Fibroblast of skin of right biceps (primary cell): ENCODE measurements at places on chromosomes 4 and X.

- peak; percentile 16 for DNase-seq
Observed at GRCh38 chrX:18676470-18676869, 4.6 kb upstream of the RS1 start.

DNA sequence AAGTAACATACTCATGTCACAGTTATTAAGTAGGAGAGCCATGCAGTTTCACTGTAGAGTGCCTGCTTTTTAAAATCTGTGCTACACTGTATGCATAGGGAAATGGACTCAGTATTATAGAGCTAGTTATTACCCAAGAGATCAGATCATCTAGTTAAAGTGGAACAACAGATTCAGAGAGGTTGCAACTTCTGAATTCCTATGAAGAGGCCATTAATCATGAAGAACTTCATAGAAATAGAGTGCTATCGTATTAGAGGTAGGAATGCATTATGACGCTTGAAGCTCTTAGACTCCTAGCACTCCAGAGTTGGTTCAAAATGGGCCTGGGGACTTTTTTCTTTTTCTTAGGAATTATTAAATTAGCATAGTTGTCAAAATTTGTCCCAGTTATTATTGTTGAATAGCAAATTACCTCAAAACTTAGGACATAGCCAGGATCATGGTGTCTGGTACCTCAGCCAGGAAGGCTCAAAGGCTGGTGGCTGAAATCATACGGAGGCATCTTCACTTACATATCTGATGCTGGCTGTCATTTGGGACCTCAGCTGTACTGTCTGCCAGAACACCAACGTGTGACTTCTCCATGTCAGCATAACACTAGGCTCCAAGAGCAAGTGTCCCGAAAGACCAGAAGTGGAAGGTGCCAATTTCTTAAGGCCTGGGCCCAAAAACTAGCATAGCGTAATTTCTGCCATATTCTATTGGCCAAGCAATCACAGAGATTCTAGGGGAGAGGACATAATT lies 125.7 kb downstream of the STAG2 start:
- no peak for DNase-seq

DNA sequence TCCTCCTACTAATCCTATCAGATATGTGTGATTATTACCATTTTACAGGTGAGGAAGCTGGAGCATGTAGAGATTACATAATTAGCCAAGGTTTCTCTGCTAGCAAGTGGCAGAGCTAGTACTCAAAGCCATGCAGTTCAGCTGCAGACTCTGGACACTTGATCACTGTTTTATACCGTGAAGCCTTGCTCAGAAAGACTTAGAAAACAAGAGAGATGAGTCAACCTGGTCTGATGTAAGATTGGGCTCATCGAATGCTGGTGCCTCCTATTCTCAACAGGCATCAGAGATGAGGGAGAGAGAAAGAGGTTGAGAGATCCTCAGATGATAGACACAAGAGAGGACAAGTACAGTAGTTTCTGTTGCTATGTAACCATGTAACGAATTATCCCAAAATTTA lies 19.0 kb upstream of the PDE5A start:
- DNase-seq, result peak; percentile 30

DNA sequence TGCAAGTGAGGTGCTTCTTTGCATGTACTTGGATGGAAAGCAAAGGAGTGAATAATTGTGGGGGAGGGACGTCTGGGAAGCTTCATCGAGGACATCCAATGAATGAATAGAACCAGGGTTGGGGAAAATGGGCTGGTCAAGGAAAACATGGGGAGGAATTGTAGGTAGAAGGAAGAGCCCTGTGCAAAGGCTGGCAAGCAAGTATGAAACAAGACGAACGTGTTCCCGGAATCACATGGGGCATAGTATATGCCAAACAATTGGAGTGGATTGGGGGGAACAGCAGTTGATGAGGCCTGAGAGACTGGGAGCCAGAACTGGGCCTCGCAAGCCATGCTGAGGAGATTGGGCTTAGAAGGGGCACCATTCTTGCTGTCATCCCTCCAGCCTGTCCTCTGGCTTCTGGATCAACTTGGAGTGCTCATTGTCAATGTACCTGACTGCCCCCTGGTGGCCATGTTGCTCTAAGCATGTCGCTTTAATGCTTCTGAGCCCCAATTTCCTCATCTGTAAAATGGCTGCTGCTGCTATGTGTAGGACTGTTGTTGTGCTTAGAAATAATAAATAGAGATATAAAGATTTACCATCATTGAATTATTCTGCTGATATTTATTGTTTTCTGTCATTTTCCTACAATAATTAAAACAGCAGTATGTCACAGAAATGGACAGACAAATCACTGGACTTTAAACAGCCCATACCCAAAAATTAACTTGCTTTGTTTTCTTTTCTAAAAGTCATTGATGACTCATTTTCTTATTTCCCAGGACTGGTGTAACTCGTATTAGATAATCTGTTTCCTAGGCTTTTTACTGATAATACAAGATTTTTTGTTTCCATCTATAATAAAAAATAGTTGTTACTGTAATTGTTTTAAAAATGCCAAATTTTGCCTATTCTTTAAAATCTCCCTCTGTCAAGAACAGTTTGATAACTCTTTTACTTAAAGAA lies 66.4 kb downstream of the JADE3 start:
- DNase-seq, result peak; percentile 65

DNA sequence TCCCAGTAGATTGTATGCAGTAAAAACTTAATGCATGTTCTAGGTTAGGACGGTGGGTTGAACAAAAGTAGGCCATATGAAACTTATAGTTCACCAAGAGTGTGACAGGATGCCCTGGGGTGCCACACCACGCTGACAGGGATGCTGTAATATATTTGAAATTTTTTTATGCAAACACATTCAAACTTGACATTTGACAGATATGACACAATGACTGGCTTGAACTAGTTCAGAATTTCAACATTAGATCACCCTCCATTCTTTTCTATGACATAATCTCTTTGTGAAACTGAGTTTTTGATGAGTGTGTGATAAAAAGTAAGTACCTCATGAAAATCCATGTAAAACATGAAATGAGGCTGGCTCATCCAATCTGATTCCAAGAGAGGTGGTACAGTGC lies 198.4 kb downstream of the PALLD start:
- peak; percentile 39 for DNase-seq

- DNase-seq, result peak; percentile 72
Observed at GRCh38 chr4:167775375-167775774, 317.0 kb upstream of the ANXA10 start.

- DNase-seq, result peak; percentile 51
Observed at GRCh38 chr4:45621971-45622370, 501.9 kb downstream of the GABRG1 start.

GRCh38 chrX:97401154-97401553 lies 517.4 kb downstream of the RPA4 start:
- no peak for DNase-seq

DNA sequence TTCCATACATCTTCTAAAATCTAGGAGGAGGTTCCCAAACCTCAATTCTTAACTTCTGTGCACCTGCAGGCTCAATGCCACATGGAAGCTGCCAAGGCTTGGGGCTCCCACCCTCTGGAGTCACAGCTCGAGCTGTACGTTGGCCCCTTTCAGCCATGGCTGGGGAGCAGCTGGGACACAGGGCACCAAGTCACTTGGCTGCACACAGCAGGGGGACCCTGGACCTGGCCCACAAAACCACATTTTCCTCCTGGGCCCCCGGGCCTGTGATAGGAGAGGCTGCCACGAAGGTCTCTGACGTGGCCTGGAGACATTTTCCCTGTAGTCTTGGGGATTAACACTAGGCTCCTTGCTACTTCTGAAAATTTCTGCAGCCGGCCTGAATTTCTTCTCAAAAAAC lies 8.2 kb upstream of the TENT5D start:
- no peak for DNase-seq

DNA sequence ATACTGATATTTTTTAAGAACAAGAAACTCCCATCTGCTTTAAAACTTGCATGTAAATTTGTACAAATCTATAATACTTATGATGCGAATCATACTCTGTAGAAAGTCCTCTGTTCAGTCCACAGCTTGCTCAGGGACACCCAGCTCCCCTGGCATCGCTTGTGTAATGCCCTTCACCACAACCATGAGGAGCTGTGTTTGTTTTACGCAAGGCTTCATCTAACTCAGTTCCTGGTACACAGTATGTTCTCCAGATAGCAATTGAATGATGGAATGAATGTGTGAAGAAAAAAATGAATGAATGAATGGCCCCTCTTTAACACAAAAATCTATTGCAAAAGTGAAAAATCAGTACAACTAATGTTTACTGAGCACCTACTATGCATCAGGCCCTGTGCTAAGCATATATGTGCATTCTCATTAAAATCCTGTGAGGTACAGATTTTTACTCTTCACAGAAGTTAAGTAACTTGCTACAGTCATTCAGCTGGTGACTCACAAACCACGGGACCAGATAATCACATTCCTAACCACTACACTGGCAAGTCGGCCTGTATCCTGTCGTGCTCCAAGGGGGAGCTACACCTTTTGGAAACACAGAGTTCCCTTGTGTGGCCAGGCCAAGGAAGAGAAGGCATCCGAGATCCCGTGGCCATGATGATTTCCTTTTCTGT lies 58.7 kb upstream of the KDR start:
- DNase-seq, result peak; percentile 95

GRCh38 chr4:128668566-128668965 lies 140.9 kb upstream of the JADE1 start:
- DNase-seq, result no peak

GRCh38 chr4:47075262-47075661 lies 43.9 kb downstream of the GABRB1 start:
- DNase-seq, result peak; percentile 36

- peak; percentile 46 for DNase-seq
Observed at GRCh38 chrX:46777971-46778810, 19.3 kb upstream of the SLC9A7 start.

DNA sequence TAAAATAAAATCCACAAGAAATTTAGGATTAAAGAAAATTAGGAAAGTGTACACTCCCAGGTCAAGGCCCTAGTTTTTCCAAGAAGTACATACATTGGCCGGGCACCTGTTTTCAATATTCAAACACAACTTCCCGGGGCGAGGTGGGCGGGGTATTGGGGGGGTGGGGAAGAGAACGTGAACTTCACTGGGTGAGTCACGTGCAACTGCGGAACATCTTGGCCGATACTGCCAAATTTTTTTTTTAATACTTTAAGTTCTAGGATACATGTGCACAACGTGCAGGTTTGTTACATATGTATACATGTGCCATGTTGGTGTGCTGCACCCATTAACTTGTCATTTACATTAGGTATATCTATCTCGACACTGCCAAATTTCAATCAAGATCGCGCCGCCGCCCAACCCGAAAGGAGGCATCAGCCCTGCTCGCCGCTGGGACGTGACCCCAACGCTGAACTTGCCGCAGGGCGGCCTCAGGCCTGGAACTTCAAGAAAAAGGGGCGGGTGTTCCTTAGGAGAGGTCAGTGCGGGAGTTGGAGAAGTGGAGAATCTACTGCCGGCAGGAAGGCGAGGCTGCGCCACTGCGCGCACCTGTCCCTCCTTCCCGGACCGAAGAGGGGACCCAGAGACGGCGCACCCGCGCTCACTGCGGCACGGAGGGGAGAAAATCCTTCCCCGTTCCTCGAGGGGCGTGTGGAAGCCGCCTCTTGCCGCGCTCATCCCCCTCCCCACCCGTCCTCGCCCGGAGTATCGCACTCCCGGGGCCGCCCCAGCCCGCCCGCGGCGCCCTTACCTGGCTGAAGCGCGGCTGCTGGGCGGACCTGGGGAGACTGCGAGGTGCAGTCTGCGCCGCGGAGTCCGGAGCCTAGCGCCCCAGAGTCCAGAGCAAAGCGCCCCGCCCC lies at the start of gene TEC:
TSS of gene TEC (minus strand) at position 883 of the 905 bp plus-strand sequence. CDS start 41,224 bp downstream, outside the sequence.
- peak; percentile 15 for DNase-seq

GRCh38 chrX:119015407-119016237 lies 41.2 kb downstream of the LONRF3 start:
- DNase-seq, result peak; percentile 76

- no peak for DNase-seq
Observed at GRCh38 chrX:109301177-109301576, 180.7 kb downstream of the GUCY2F start.

GRCh38 chr4:161003418-161004057 lies 1160.3 kb downstream of the FSTL5 start:
- DNase-seq, result no peak
